Renal cortex interstitium (tissue), 15 donors: ENCODE measurements at places on chromosomes 16 and 17.

DNA sequence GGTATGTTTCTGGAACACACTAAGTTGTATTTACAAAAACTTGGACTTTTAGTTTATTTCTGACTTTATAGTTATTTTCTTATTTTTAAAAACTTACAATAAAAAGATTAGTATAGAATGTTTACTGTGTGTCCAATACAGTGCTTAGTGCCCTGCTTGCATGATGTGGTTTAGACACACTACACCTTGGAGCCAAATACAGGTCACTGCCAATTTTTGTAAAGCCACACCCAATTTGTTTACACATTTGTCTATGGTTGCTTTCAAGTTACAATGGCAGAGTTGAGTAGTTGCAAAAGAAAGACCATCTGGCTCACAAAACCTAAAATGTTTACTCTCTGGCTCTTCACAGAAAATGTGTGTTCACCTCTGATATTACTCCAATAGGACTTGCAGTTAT is 807.1 kb downstream of the KCNJ2 start:
- no peak for DNase-seq

- no peak for DNase-seq
Measured at GRCh38 chr17:47806026-47806912, 15.3 kb downstream of the OSBPL7 start.

GRCh38 chr17:31051506-31051905 is 43.3 kb upstream of the NF1 start:
- no peak for DNase-seq

- DNase-seq: no peak
Measured at GRCh38 chr16:19131825-19132218, 18.1 kb downstream of the ITPRIPL2 start.

- peak; percentile 58 for DNase-seq
Measured at GRCh38 chr16:82031116-82032084, 3.7 kb upstream of the HSD17B2 start.

- DNase-seq: no peak
Measured at GRCh38 chr17:8060274-8060673, 21.4 kb downstream of the ALOX15B start.

DNA sequence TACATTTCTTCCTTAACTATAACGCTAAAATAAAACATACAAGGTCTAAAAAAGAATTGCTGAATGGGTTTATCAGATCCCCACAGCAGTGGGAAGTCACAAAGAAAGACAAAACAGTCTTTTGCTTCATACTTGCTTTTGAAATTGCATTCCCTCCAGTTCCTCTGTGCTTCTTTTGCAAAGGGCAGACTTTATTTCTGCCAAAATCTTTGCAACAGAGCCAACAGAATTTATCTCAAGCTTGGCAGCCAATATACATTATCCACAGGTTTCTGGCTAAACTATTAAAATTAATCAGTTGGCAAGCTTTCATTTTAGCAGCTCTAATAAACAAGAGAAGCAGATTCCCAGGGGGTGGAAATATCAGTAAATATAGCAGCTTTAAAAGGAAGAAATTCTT is 378.9 kb upstream of the CA10 start:
- no peak for DNase-seq

DNA sequence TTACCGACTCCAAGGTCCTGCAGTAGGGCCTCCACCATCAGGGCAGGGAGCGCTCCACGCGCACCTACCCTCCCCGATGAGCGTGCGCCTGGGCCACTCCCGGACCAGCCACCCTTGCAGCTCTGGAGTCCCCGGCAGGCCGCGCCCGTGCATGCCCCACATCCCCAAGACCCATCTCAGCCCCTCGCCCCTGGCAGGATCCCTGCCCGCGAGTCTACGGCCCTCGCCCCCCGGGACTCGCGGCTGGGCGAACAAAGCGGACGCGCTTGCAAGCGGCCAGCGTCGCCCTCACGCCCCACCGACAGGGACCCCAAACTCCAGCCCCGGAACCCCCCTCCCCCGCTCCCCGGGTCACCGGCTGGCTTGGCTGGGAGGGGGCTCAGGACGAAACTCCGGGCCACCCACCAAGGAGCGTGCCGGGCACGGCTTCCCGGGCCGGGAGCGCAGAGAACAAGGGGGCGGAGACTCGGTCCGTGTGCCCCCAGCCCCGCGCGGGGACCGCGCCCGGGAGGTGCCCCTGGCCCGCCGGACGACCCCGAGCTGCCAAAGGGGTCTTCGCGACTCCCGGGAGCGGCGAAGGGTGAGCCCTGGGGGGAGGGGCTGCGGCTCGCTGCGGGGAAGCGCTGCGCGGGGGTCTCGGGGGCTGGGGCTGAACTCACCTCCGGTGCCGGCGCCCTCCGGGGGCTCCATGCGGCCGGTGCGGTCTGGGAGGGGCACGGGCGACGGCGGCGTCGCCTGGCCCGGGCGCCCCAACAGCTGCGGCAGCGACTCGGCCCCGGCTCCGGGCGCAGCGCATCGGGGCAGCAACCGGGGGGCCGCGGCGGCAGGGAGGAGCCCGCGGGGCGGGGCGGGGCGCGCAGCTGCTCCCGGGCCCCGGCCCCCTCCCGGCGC is at the start of gene DBNDD1:
TSS of gene DBNDD1 (minus strand) at position 805 of the 891 bp plus-strand sequence. CDS start at position 690, 115 bp downstream.
- no peak for DNase-seq

DNA sequence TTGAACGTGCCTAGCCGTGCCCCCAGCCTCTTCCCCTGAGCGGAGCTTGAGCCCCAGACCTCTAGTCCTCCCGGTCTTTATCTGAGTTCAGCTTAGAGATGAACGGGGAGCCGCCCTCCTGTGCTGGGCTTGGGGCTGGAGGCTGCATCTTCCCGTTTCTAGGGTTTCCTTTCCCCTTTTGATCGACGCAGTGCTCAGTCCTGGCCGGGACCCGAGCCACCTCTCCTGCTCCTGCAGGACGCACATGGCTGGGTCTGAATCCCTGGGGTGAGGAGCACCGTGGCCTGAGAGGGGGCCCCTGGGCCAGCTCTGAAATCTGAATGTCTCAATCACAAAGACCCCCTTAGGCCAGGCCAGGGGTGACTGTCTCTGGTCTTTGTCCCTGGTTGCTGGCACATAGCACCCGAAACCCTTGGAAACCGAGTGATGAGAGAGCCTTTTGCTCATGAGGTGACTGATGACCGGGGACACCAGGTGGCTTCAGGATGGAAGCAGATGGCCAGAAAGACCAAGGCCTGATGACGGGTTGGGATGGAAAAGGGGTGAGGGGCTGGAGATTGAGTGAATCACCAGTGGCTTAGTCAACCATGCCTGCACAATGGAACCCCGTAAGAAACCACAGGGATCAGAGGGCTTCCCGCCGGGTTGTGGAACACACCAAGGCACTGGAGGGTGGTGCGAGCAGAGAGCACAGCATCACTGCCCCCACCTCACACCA is 724 bp downstream of the GAA start:
- no peak for DNase-seq

DNA sequence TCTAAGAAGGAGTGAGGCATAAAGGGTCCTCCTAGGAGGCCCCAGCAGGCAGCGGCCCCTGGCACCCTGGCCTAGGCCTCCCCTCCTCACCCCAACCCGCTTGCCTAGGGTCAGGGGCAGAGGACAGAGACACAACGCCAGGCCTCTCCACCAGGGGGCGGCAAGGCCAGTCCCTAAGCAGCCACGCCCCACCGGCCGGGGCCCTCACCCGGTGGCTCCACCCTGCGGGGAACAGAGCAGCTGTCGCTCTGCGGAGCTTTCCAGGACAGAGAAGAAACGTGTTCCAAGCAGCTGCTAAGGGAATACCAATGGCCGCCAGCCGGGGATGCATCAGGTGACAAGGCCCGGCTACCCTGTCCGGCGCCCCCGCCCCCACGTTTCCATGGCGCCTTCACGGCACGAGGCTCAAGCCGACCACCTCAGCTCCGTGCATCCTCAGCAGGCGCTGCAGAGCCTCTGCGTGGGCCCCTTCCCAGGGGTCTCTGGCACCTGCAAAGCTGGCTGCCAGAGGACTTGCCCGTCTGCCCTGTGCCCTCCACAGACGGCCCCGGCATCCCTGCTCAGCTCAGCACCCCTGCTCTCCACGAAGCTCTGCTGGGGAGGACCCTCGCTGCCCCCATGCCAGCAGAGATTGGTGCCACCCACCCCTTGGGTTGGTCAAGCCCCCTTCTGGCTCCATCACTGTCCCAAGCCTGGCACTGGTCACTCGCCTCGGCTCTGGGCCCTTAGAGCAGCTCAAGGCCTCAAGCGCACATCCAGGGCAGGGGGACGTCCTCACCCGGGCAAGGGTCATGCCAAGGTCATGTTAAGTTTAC is 5.6 kb downstream of the ZNF598 start:
- peak; percentile 71 for DNase-seq

- DNase-seq: no peak
Measured at GRCh38 chr16:48850097-48850770, 240.3 kb upstream of the N4BP1 start.

GRCh38 chr16:9092282-9092977 is 986 bp downstream of the HAPSTR1 start:
- no peak for DNase-seq

DNA sequence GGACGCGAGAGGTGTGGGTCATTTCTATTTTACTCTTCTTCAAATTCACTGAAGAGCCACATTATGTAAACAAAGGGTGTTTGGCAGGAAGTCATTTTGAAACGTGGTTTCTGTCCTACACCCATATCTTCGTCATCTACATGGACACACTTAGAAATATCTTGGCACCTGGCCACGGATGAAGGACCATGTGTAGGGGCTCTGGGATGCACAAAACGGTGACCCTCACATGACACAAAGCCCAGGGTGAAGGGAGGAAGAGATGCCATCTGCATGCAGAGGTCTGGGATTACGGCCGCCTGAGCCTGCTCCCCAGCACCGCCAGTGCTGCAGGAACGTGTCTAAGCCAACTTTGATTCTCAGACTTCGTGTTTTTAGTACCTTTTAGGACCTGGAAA is 130.2 kb upstream of the CHMP6 start:
- no peak for DNase-seq

GRCh38 chr16:85908889-85909589 is 10.1 kb downstream of the IRF8 start:
- DNase-seq: no peak

GRCh38 chr17:61766520-61766919 is 96.8 kb downstream of the BRIP1 start:
- no peak for DNase-seq

DNA sequence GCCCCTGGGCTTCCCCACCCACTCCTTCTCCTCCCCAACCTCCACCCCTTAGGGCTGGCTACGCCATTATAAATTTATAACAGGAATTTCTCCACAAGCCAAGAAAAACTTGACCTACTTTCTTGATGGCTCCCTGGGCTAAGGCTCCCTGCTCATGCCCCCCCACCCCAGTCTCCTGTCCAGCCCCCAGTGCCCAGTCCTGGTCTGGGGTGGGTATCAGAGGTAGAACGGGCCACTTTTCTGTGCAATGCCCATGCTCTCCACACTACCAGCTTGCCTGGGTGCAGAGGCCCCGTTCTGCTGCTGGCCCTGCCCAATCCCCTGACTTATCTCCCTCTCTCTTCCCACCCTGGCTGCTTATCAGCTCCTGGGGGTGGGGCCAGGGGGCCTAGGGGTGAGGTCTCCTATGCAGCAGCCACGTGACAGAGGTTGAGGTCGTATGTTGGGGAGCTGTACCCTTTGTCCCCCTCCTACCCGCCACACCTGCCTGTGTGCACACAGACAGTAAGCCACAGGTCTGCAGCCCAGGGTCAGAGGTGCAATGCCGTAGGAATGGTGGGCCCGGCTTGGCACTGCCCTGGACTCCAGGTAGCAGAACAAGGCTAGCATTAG is 10.1 kb downstream of the THRA start:
- no peak for DNase-seq

GRCh38 chr16:5575646-5576245 is 478.2 kb upstream of the EEF2KMT start:
- DNase-seq: no peak

DNA sequence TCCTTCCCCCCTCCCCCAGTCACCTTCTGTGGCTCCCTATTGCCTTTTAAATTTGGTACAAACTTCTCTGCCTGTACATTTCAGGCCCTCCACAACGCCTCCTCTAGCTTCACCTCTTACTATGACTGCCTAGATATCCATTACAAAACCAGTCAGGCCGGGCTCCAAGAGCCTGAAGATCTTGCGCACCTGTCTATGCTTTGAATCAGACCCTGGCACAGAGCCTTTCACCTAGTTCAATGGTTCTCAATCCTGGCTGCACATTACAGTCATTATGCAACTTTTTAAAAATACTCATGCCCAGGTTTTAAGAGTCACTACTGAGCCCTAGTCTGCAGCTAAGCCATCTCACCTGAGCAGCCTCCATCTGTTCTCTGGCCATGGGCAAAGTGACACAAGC is 1.6 kb upstream of the GAS7 start:
- DNase-seq: no peak

DNA sequence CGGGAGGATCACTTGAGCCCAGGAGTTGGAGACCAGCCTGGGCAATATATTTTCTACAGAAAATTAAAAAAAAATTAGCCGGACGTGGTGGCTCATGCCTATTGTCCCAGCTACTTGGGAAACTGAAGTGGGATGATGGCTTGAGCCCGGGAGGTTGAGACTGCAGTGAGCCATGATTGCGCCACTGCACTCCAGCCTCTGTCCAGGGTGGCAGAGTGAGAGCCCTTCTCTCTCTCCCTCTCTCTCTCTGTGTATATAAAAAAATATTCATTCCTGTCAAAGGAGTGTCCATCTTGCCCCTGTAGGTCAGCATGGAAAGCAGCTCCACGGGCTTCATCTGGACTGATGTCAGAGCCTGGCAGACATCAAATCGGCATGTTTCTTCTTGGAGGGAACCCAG is 31.2 kb downstream of the MGAT5B start:
- no peak for DNase-seq

GRCh38 chr17:5500589-5501391 is 14.4 kb downstream of the MIS12 start:
- peak; percentile 94 for DNase-seq

DNA sequence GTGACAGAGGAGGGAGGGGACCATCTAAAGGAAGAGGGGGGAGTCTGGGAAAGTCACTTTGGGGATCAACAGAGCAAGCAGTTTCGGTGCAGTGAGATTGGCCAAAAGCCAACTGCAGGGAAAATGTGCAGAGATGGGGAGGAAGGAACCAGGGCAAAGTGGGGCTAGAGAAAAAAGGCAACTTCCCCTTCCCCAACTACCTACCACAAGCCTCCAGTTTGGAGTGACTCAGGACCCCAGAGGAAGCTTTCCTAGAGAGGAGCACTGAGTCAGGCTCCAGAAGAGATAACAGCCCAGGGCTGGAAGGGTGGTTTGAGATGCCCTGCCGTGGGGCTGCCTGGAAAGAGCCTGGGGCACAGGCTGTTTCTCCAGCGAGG is 6.9 kb upstream of the CD300LD start:
- no peak for DNase-seq

GRCh38 chr17:58630883-58631522 is 60.8 kb downstream of the TEX14 start:
- no peak for DNase-seq

GRCh38 chr17:57607553-57608120 is 137.5 kb downstream of the CCDC182 start:
- DNase-seq: no peak
